ENCODE measurements at places on chromosomes 11 and 22. TPM values are rescaled to one million over a fixed set of nuclear protein-coding genes. Genes with fewer than 3 reads are reported as not detected.

The UPK3A gene
- not detected for total RNA-seq

The OR51B4 gene
- not detected for total RNA-seq

The PDE3B gene
- 15.1 TPM for total RNA-seq

The LIF gene
- 4.5 TPM for total RNA-seq

The NXPE2 gene
- 0.19 TPM for total RNA-seq

The DRICH1 gene
- not detected for total RNA-seq

The VSIG10L2 gene
- 0.48 TPM for total RNA-seq

DNA sequence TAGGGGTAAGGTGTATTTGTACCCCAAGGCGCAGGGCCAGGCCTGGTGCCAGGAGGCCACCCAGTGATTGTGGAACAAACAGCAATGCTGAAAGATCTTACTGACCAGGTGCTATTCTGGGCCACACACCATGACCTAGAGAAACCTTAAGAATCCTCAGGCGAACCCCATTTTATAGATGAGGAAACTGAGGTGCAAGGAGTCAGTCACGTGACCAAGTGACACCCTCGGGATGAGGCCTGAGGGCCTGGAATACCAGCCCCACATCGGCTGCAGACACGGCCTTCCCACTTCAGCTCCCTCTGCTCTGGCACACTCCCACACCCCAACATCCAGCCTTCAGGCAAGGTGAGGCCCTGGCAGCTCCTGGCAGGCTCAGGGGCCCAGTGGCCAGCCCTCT, 13.1 kb downstream of the CABP7 start:
- DNase-seq: no peak

DNA sequence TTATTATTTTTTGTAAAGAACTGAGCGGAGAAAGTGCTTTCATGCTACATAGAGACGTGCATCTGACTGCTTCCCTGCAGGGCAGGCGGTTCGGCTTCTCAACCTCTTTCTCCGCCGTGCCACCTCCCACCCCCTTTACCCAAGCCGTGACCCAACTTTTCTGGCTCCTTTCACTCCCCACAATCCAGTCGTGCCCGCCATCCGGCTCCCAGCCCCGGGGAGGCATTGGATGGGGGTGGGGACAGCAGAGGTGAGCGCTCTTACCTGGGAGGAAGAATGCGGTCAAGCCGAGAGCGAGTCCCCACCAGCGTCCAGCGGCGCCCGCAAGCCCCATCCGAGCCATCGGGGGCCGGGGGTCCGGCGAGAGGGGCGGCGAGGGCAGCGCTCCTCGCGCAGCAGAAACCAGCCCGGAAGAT, 781 bp downstream of the NECTIN1 start:
- no peak for DNase-seq

GRCh38 chr11:91248199-91248807, 976.3 kb upstream of the FAT3 start:
- DNase-seq: no peak

GRCh38 chr22:45547016-45547345, 44.3 kb downstream of the FBLN1 start:
- no peak for DNase-seq

DNA sequence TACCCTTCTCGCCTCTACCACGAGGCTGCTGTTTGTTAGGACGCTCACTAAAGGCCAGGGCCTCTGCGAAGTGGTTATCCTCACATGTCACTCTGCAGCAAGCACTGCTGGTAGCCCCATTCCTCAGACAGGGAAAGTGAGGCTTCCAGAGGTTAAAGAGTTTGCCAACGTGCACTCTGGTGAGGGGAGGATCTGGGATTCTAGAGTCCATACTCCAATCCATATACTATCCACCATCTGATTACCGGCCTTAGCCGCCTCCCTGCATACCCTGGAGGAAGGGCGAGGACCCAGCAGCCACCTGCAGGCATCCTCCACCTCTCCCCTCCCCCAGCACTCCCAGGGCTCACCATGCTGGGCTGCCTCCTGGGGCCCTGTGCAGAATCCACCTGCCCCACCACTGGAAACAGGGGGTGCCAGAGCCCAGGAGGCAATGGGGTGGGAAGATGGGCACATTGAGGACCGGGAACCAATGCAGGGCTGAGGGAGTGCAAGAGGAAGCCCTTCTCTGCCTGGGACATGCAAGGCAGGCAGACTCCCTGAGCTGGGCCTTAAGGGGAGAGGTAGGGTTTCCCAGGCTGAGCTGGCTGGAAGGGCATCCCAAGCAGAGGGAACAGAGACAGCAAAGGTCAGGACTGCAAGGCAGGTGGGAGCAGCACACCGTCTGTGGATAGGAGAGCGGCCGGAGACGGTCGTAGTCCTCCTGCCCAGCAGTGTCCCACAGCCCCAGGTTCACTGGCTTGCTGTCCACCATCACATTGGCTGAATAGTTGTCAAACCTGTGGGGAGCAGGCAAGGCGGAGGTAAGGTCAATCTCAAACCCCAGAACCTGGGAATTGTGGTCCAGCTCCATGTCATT, 11.7 kb downstream of the RAC2 start:
- peak; percentile 42 for DNase-seq

GRCh38 chr11:31646216-31646615, 136.6 kb downstream of the ELP4 start:
- DNase-seq: no peak

DNA sequence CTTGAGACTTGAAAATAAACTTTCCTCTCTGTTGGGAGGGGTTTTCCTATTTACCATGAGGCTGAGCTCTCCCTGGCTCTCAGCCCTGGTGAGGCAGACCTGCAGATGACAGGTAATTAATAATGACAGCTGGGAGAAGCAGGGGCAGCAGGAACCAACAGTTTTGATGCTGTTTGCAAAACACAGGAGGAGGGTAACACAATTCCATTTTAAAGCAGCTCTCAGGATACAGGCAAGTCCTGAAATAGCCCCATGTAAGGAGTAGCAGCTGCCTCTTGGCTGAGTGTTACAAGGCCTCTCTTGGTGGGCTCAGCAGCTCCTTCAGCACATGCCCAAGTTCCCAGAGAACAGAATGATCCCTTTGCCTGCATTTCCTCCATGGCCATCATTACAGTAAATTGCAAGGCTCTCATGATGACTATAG, 13.3 kb downstream of the PARVA start:
- no peak for DNase-seq

DNA sequence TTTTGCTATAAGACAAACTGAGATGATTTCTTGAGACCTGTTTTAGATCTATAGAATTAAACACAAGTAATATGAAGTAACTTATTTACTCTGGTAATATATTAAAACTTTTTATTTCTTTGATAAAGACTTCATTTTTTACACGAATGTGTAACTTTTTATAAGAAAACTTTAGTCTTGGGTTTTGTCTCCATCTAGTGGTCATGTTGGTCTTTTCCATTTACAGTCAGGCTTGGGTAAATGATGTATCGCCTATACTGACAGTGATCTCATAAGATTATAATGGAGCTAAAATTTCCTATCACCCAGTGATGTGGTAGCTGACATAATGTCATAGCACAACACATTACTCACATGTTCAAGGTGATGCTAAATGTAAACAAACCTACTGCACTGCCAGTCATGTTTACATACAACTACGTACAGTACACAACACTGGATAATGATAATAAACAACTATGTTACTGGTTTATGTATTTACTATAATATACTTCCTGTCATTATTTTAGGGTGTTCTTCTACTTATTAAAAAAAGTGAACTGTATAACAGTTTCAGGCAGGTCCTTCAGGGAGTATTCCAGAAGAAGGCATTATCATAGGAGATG, 7.5 kb upstream of the C11orf97 start:
- DNase-seq: no peak

GRCh38 chr11:118907051-118908042, 18.4 kb downstream of the BCL9L start:
- peak; percentile 93 for DNase-seq

DNA sequence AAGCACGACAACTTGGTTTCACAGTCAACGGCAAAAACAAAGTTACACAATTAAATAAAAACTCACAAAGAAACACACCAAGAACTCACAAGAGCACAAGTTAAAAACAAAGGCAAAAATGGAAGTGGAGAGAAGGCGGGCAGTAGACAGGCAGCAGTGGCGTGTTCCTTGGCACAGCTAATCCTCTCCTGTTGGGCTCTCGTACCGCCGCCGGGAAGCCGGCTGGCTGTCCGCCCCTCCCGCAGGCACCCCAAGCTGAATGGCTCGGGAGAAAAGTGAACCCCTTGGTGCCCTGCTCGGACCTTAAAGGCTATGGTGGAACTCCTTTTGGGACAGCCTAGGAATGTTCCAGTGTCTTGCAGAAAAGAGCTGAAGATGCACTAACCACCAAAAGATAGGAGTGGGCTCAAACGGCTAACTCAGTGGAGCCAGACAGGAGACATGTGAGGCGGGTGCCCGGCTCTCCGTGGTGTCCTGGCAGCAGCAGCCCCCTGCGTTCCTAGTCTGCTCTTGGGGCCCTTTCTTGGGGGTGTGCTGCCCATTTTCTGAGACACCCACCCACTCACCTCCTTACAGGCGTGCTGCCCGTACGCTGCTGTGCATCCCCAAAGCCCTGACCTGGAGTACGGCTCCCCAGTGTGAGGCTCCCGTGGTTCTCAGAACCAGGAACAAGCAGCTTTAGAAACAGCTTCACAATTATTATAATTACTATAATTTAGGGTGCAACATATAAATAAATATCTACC, 86.1 kb upstream of the BID start:
- DNase-seq: no peak

DNA sequence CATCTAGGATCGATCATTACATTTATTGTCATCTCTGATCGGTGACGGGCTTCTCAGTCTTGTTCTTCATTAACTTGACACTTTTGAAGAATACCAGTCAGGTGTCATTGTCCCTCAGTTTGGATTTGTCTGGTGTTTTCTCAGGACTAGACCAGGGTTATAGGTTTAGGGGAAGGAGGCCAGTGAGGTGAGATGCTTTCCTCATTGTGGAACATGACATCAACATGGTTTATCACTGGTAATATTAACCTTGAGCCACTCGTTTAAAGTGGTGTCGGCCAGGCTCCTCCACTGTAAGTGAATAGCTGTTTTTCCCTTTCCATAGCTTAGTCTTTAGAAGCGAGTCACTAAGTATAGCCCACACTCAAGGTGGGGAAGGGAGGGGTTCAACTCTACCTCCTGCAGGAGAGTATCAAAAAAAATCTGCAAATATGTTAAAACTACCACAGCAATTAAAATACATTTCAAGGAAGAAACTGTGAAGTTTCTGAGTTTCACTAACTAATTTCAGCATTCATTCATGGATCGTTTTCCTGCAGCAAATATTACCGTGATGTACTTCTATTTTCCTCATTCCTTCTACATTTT, 42.0 kb downstream of the KCNQ1OT1 start:
- no peak for DNase-seq

- no peak for DNase-seq
Measured at GRCh38 chr11:88402784-88403183, 65.2 kb upstream of the CTSC start.

- DNase-seq: no peak
Measured at GRCh38 chr22:19577422-19577966, 53.3 kb upstream of the CLDN5 start.

GRCh38 chr11:120695426-120695825, 183.9 kb downstream of the GRIK4 start:
- DNase-seq: no peak

- no peak for DNase-seq
Measured at GRCh38 chr11:45983471-45983845, 61.0 kb downstream of the LARGE2 start.

DNA sequence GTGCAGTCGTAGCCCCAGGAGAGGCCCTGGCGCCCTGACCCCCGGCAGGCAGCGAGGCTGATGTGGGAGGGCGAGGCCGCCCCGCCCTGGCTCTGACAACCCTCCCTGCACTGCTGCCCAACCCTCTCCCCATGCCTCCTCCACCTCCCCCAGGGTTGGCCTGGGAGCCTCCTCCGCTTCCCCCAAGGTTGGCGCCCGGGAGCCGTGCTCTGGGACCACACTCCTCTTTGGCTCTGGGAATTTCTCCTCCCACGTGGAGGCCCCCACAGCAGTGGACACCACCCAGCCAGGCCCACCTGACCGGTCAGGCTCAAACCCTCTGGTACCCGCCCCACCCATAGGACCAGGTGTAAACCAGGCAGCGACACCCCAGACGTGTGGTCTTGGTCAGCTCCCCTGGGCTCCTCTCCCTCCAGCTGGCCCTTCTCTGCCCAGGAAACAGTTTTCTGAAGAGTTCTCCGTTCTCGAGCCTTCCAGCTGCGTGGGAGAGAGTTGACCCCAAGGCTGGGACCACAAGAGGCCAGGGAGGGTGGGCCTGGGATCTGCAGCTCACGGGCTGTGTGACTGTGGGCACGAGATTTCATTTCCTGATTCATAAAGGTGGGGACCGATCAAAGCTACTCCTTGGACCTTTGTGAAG, 39.5 kb upstream of the BRSK2 start:
- peak; percentile 68 for DNase-seq

GRCh38 chr11:14248580-14248981, 110.4 kb downstream of the RRAS2 start:
- DNase-seq: no peak

GRCh38 chr11:110184456-110184855, 91.3 kb downstream of the ZC3H12C start:
- no peak for DNase-seq

DNA sequence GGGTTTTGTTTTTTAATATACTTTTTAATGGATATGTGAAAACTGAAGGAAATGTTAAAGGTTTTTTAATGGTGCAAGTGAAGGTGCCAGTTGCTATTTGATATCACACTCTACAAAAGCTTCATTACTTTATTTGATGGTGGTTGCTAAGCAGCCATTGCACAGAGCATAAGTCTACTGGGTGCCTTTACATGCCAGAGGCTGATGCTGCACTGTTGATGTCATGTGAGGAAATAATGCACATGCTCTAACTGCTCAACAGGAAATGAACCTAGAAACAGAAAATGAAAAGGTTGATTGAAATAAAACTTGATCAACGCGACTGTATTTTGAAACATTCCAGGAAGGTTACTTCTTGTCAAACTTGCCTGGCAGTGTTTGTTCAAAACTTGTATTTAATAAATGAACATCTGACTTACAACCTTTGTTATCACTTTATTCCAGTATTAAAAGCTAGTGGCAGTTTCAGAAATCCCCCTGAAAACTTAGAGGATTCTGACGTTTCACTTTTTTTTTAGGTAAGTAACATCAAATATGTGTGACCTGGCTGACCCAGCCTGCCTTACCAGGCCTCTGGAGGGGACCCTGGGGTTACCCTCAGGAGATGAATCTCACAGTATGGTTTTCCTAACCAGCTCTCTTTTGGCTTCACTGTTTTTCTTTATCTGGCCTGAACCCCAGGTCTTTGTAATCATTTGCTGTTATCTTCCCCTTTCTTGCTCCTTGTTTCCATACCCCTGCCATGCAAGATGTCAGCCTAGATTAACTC, 2.4 kb upstream of the ATP5MG start:
- no peak for DNase-seq

DNA sequence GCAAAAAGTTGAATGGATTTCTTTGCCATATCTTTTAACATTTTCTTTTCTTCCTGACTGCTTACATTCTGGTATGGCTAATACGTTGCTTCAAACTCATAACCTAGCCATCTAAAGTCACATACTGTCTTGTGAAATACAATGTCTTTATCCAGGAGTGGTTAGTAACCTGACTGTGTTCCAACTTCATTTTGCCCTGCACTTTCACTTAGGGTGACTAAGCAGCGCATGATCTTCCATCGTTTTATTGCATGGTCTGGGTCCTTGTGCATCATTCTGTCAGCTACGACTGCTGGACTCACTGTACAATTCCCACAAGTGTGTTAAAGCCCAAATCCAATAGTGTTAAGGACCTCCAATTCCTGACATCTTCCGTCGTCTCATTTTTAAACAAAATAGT, 403.2 kb downstream of the NTM start:
- no peak for DNase-seq

Measured in aorta (tissue), 5 donors.